Skin of body (tissue), 3 donors: ENCODE measurements at places on chromosomes 16 and 17.

DNA sequence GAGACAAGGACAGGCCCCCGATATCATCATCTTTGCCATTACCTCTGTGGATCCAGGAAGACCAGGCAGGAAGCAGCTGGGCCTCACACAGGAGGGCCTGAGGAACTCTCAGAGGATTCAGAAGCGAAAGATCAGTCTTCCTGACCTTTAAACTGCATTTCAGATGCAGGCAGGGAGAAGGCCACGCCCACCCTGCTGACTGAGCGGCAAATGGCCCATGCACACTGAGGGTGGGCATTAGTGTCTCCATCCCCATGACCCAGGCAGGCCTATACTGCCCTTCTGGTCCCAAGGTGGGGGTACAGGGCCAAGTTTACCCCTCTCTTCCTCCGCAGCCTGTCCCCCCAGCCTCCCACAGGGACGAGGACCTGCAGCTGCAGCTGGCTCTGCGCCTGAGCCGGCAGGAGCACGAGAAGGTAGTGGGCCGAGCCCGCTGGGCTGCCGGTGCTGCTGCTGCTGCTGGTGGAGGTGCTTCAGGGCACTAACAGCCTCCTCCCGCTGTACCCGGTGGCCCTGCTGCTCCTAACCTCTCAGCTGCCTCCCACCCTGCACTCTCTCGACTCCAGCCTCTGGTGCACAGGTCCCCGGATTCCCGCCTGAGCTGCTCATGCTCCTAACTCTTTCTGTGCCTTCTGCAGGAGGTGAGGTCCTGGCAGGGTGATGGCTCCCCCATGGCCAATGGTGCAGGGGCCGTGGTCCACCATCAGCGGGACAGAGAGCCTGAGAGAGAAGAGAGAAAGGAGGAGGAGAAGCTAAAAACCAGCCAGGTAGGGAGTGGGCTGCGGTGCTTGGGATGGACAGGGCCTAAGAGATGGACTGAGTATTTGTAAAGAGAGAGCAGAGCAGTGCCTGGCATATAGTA lies 6.2 kb downstream of the EPN3 start:
- no peak for DNase-seq

GRCh38 chr16:66574081-66574480 lies 5.2 kb upstream of the CMTM2 start:
- DNase-seq: no peak

DNA sequence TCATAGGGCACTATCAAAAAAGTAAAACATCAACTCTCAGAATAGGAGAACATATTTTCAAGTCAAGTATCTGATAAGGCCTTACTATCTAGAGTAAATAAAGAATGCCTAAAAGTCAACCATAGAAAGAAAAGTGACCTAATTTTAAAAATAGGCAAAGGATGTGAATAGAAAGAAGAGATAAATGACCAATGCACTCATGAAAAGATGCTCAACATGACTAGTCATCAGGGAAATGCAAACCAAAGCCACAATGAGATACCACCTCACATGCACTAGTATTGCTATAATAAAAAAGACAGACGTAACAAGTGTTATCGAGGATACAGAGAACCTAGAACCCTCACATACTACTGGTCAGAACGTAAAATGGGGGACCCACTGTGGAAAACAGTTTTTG lies 90.8 kb downstream of the DYNLRB2 start:
- no peak for DNase-seq

GRCh38 chr16:46727630-46728029 lies 20.5 kb downstream of the MYLK3 start:
- DNase-seq: no peak

- no peak for DNase-seq
Measured at GRCh38 chr16:66869424-66869823, 10.9 kb upstream of the PDP2 start.

DNA sequence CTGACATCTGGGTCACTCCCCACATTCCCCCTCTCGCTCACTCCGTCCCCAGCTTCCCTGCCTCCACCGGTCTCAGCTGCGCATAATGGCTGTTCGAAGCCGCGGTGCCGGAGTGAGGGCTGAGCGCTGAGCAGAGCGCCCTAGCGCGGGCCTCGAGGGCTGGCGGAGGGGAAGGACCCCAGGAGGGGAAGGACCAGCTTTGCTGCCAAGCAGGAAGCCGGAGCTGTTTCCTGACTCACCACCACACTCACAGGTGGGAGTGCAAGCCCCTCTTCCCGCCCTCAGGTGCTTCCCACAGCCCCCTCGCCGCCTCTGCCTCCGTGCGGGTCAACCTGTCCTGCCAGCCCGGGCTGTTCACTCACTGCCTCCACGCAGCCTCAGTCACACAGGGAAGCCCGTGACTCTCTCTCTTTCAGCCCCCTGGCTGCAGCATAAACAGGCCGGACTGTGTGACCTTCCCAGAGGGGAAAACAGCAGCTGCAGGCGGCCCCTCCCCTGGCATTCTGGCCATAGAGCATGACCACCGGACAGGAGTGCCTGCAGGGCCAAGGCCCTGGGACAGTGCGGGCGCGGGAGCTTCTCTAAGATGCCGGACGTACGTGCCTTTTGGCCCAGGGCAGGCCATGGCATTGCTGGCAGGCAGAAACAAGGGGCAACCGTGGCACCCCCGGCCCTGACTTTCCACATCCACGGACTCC lies 23.7 kb downstream of the SLC43A2 start:
- DNase-seq: no peak

DNA sequence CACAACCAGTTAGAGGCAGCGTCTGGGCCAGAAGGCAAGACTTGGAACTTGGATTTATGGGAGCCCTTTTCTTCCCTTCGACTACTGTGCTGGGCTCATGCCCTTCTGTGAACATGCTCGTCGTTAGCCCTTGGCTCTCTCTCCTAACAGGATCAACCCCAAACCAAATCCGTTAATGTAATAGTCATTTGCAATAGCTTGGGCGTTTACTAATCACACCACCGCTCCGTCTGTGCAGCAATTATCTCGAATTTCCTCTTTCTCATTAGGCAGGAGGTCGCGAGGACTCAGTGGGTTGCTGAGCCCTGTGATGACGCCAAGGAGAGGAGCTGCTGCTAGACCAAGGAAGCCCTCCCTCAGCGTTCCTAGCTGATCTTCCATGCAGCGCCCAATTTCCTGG lies 114.7 kb downstream of the ENGASE start:
- DNase-seq: no peak

DNA sequence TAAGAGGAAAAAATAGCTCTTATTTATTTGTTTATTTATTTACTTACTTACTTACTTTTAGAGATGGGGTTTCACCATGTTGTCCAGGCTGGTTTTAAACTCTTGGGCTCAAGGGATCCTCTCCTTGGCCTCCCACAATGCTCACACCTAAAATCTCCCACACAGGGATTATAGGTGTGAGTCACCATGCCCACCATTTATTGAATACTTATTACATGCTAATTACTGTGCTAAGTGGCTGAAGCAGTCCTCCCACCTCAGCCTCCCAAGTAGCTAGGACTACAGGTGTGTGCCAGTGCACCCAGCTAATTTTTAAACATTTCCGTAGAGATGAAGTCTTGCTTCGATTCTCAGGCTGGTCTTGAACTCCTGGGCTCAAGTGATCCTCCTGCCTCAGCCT lies 11.0 kb upstream of the ITGB3 start:
- DNase-seq: no peak

- no peak for DNase-seq
Measured at GRCh38 chr16:29858149-29858849, 4.7 kb downstream of the CDIPT start.

GRCh38 chr17:32558326-32558955 lies 71.6 kb downstream of the CDK5R1 start:
- DNase-seq: no peak

GRCh38 chr16:25040543-25040942 lies 25.4 kb upstream of the ARHGAP17 start:
- no peak for DNase-seq

DNA sequence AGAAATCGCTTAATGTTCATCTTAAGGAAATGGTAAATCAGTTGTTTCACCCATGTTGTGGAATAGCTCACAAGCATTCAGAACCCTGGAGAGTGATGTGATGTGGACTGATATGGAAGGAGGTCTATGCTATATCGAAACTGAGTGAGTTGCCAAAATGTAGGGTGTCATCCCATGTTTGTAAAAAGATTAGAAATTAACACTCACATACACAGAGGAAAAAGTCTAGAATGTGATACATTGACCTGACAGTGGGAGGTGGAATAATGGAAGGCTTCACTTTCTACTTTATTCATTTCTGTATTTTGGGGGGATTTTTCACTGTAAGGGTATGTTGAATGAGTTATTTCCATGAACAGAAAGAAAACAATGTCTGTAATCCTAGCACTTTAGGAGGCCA lies 4.7 kb upstream of the PRM1 start:
- no peak for DNase-seq

GRCh38 chr16:1197237-1197866 lies 27.7 kb downstream of the TPSG1 start:
- DNase-seq: no peak

- DNase-seq: no peak
Measured at GRCh38 chr17:6461792-6462524, 17.7 kb downstream of the PIMREG start.

DNA sequence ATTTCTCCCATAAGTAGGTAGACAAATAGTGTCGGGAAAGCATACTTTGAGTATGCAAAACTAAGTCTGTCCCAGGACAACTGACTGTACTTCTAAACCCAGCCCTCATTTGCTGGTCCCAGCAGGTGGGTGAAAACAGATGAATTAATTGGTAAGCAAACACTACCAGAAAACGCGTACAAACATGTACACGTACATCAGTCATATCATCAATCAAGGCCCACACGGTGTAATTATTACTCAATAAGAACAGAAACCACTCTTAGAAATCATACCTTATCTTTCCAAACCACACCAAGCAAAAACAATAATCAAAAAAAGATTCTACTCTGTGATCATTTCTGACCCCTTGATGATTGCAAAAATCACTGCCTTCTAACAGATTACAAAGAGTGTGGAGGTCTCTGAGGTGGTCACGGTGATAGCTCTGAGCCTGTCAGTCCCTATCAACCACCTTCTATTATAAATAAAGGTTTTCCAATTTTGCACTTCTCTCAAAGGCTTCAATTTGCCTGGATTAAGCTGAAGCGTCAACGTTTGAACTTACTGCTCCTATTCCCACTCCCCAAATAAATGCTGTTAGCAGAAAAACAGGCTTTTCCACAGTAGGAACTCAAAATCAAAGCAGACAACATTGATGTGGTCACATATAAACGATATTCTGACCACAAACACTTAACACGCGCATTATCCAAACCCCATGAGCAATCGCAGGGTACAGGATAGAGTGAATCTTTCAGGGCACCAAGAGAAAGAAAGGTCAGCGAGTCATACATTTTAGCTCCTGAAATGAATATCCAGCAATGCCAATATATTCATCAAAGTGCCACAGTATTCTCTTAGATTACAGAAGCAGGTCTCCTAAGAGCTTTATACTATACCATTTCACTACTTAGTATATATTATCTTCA lies 211.9 kb downstream of the STX8 start:
- no peak for DNase-seq

GRCh38 chr17:280216-280615 lies 72.4 kb downstream of the RPH3AL start:
- no peak for DNase-seq

- DNase-seq: no peak
Measured at GRCh38 chr17:74831444-74832146, 28.1 kb downstream of the GRIN2C start.

GRCh38 chr16:15811481-15812400 lies 45.1 kb downstream of the MYH11 start:
- DNase-seq: peak; percentile 22

DNA sequence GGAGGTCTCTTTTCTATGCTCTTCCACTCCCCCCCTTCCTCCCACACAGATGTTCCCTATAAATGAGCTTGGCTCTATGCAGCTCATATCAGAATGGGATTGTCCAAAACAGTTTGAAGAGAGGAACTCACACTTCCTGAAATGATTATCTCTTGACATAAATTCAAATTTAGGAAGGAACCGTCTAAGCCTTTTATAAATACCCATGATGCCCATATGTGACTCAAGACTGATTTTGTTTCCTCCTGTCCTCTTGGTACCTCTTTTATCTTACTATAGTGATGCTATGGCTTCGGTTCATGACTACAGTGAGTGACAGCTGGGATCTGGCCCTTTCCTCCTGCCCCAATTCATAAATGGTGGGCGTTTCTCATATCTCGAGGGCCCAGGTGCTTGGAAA lies 16.6 kb upstream of the TERF2 start:
- no peak for DNase-seq

GRCh38 chr17:13862346-13862745 lies 207.0 kb upstream of the COX10 start:
- no peak for DNase-seq

- no peak for DNase-seq
Measured at GRCh38 chr17:58096892-58097291, 13.7 kb downstream of the DYNLL2 start.

DNA sequence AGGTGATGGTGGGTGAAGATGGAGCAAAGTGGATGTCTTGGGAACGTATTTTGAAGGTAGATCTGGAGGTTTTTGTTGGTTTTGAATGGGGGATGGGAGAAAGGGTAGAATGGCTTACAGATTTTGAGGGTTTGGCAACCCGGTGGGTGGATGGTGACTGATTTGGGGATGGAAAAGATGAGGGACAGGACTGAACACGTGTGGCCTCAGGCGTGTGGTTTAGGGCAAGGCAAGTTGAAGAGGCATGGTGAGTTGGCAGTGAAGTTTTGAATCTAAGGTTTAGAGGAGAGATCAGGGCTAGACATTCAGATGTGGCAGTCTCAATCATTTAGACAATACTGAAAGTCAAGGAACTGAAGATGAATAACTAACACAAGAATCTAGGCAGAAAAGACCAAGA lies 5.0 kb upstream of the DCTPP1 start:
- no peak for DNase-seq

- DNase-seq: peak; percentile 60
Measured at GRCh38 chr16:86072328-86073102, 173.6 kb downstream of the IRF8 start.

DNA sequence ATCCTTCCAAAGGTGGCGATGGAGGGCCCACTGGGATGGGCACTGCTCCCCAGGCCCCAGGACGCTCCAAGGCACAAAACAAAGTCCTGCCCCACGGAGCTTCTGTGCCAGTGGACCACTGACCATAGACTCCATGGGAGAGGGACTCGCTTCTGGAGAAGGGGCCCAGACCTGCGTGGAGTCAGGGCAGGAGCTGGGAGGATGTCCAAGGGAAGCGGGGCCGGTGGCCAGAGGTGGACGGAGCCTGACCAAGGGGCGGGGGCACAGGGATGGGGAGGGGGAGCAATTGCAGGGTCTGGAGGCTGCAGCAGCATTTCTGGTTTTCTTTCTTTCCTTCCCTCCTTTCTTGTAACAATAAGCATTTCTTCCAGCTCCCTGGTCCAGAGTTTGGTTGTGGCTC lies 14.1 kb downstream of the KCNJ12 start:
- no peak for DNase-seq

DNA sequence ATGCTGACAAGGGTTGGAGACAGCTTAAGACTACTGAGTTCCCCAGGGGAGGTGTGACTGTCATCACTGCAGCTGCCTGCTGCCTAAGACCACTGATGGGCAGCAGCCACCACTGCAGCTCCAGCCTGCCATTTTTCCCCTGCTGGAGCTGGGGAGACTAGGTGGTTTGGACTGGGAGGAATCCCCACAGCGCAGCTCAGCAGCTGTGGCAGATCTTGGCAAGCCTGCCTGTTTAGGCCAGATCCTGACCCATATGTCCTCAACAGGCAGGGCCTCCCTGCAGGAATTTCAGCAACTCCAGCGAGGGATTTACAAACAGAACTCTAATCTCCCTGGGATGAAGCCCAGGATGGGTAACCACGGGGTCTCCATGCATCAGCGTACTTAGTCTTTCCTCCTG lies 356.4 kb upstream of the TOM1L1 start:
- DNase-seq: no peak

- no peak for DNase-seq
Measured at GRCh38 chr17:46264456-46265198, 30.3 kb upstream of the LRRC37A start.

- DNase-seq: no peak
Measured at GRCh38 chr16:84600343-84601229, 17.3 kb downstream of the COTL1 start.
